DMS79 (cell line): ENCODE measurements at places on chromosomes 11 and 22.

DNA sequence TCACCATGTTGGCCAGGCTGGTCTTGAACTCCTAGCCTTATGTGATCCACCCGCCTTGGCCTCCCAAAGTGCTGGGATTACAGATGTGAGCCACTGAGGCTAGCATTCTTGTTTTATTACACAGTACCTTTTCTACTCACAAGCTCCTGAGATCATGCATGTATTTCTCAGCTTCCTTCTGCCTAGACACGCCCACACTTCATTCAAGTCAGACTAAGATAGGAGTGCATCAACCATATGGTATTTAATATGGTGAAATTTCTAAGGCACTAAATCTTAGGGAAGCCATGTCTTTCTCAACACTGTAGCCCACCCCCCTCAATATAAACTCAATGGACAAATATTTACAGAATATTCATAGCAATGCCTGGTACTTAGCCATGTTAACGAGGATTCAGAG is 62.1 kb downstream of the SLC25A17 start:
- DNase-seq = no peak

- no peak for DNase-seq
Observed at GRCh38 chr11:128548649-128549255, 38.6 kb downstream of the ETS1 start.

- no peak for DNase-seq
Observed at GRCh38 chr22:44814266-44815098, 62.1 kb downstream of the ARHGAP8 start.

GRCh38 chr11:2570841-2571597 is 126.2 kb downstream of the KCNQ1 start:
- no peak for DNase-seq

DNA sequence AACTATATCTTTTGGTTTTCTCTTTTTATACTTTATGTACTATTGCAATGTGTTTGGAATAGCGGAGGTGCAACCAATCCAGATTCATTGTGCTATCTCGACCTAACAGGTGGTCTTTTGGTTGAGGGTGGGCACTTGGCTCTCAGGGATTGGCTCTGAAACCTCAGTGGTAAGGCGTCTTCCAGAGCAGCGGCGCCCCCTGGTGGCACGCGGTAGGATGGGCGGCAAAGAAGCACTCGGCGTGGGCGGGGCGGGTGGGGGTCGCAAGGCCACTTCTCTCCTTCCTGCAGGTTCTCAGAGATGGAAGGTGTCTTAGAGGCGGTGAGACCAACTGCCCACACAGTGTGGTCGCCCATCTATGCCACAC is 19.2 kb upstream of the PLET1 start:
- peak; percentile 69 for DNase-seq

GRCh38 chr11:113505046-113505445 is 29.8 kb upstream of the DRD2 start:
- no peak for DNase-seq

DNA sequence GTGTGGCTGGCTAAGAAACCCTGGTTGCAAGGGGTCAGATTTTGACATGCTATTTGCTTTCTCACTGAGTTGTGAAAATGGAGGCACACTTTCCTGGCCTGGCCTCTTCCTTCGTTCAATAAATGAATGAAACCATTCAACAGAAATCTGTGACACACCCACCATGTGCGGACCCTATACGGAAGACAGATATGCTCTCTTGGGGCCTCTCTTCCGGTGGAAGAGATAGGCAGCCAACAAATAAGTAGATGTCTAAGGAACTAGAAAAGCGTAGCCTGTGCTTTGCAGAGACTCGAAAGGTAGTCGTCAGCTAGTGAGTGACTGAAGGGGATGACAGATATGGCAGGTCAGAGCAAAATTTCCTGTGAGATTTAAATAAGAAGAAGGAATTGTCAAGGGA is 5.3 kb downstream of the KCNQ1OT1 start:
- DNase-seq = no peak

DNA sequence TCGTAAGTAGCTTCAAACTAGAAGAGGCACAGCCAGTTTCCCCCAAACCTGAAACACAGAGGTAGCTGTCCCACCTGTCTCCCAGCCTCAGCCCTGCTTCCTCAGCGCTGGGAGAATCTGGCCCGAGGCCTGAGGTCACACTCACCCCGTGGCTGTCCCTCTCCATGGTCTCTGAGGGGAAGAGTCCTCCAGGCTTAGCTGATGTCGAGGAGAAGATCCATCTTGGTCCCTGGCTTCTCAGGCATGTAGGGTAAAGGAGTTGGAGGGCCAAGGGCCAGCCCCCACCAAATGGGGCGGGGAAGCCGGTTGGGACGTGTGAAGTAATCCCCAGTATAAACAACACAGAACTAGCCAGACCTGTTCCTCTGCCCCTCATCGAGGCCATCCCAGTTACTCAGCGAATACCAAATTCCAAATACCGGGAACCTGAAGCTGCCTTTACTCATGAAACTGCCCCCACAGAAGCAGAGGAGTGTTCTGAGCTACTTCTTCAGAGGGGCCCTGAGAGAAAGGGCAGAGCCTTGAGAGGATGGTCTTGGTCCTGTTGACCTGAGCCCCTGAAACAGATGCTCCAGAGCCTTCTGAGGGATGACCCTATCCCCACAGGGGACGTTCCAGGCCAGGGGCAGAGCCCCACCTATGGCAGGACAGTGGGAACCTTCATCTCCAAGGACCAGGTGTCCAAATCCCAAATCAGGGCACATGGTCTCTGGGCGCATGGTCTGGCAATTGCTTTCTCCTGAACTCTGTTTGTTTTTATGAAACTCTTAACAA is at the start of gene TMPRSS13:
Gene TMPRSS13 (minus strand): TSS at position 261 of the 774 bp plus-strand sequence. CDS start 95 bp downstream, at position 166.
- no peak for DNase-seq

DNA sequence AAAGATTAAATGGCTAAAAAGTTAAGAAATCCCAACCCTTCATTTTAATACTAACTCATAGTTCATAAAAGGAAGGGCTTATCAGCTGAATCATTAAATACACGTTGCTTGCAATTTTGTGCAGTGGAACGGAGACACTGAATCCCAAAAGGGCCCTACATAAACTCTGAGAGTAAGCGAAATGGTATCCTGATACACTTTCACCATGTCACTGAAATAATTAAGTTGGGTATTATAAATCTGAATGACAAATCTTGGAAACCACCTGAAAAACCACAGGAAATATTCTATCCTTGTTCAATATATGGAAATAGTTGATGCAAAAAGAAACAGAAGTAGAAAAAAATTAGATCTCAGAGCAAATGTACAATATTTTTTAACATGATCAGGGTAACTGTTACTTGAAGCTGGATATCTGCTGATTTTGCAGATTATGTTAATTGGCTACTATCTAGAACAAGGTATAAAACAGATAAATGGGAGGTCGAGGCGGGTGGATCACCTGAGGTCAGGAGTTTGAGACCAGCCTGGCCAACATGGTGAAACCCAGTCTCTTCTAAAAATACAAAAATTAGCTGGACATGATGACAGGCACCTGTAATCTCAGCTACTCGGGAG is 55.1 kb downstream of the MAML2 start:
- no peak for DNase-seq

DNA sequence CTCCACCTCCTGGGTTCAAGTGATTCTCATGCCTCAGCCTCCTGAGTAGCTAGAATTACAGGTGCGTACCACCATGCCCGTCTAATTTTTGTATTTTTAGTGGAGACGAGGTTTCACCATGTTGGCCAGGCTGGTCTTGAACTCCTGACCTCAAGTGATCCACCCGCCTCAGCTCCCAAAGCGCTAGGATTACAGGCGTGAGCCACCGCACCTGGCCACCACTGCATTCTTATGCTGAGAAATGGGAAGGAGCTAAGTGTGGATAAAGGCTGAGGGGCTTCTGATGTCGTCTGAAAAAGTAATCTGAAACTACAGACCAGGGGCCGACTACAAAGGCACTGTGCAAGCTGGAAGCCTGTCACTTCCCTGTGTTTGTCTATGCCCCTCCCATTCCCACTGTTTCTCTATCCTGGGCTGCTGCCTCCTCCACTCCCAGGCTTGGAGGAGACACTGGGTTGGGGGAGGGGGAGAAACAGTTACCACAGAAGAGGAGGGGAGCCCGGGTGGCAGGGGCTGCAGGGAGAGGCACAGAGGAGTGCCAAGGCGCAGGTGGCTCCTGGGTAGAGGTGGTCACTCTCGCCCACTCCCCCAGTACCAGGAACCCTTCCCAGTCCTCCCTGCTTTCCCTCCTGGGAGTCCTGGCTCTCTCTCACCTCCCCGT is 2.9 kb upstream of the MTA2 start:
- no peak for DNase-seq

- DNase-seq = no peak
Observed at GRCh38 chr11:110467556-110467955, 37.8 kb downstream of the FDX1 start.

DNA sequence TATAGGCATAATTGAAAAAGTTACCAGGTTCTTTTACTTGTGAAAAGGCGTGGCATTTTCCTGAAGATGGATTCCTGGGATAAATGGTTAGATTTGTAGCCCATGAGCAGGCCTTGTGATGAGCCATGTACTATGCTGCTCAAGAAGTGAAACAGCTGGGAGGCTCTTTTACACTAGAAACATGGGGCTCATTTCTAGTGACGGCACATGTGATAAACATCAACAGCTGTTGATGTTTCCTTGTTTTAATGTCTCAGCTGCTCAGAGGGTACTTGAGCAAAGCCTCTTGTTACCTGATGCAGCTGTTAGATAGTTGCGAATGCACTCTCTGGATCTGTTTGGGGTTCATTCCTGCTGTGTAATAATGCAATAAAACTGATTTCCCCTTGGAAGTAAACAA is 396.8 kb downstream of the GUCY1A2 start:
- DNase-seq = no peak

DNA sequence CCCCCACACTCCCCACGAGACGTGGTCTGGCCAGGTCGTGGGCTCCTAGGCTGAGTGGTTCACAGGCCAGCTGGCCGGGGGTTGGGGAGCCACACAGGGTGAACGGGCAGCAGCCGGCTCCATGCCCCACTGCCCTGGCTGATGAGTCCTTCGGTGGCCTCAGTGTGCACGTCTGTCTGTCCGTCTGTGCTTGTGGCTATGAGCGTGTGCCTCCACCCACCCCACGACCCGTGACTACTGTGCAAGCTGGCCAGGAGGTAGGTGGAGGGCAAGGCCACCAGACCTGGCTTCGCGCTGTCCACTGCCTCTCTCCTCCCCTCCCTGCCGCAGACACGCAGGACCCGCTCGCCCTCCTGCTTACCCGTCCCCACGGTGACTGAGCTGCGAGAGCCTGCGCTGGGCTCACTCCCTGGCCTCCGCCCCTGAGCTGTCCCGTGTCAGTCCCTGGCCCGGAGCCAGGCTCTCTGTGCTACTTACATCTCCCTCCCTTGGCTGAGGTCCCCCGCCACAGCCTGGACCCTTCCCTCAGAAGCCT is 14.1 kb downstream of the CSDC2 start:
- DNase-seq = no peak

- DNase-seq = no peak
Observed at GRCh38 chr11:102724904-102725500, at the start of gene MMP8. TSS of gene MMP8 (minus strand) at chr11:102724954. CDS start at chr11:102724855, 99 bp downstream.

- no peak for DNase-seq
Observed at GRCh38 chr11:105046898-105047579, 1.9 kb upstream of the CARD16 start.

- no peak for DNase-seq
Observed at GRCh38 chr11:111550258-111550657, 9.7 kb downstream of the LAYN start.

DNA sequence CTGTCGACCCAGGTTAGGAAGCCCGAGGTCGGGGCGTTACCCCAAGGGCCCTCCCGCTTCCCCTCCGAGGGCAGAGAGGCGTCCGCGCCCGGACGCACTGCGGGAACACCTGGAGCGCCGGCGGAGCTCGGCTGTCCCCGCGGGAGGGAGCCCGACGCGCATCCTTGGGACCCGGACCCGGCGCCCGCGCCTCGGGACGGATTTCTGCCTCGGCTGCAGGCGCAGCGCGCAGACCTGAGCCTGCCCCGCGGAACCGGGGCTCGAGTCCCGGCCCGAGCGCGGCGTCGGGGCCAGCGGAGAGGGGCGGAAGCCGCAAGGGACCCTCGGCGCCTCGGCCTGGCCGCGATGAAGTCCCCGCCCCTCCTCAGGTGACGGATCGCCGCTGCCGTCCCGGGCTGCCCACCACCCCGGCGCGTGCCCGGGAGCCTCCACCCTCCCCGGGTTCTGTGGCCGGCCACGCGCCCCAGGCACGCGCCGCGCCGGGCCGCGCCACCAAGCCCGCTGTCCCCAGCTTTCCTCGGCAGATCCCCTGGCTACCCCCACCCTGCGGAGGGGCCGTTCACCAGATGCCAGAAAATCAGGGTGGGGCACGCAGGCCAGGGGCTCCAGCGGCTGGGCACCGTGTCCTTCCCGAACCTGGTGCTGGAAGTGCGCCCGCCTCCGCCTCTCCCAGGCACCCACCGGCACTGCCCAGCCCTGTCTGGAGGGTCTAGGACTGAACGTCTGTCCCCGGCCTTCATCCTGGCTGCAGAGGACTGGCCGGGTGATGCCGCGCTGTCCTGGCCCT is 410 bp downstream of the GLB1L3 start:
- DNase-seq = no peak

- no peak for DNase-seq
Observed at GRCh38 chr11:47998733-47999359, 18.5 kb downstream of the PTPRJ start.

DNA sequence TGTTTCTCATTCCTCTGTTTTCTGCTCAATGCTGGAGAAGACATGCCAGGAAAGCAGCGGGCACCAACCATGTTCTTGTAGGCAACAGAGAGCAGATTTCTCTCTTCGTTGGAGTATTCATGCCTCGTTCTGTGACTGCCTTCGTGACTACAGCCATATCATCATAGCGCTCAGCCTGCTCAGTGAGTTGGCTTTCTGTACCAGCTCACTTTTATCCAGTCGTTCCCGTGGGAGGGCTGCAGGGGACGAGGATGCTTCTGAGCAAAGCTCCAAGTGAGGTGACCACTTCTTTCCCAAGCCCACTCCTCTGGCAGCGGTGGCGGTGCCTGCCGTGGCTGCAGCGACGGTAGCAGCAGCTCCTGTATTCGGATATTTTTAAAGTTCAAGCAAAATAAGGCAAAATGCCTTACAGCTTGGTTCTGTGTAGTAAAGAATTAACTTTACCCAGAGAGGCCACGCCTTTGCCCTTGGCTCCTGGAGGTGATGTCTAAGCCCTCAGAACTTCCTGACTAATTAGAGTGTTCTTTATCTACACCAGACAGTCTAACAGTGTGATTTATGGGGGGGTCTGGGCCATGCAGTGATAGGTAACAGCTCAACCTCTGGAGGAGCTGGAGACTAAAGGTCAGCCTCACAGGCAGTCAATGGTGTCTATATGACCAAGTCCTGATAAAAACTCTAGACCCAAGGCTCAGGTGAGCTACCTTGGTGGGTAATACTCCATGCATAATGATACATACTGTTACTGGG is 35.3 kb downstream of the LDHAL6A start:
- DNase-seq = no peak

GRCh38 chr22:23268139-23268712 is 87.9 kb downstream of the BCR start:
- DNase-seq = peak; percentile 29

DNA sequence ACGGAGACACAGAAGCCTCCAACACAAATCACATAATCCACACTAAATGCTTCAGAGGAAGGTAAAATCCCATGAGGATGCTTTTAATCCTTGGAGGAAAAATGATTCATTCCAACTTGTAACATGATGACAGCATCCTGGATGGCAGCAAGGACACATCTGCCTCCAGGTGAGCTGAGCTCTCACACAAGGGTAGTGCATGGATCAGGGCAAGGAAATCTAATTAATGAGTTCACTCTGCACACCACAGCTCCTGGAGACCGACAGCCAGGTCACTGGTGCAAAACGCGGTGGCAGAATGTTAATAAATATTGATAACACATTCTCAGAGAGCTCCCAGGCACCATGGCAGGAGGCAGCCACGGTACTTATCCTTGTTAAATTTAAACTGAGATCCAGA is 40.3 kb upstream of the CYP2D6 start:
- DNase-seq = no peak

- DNase-seq = no peak
Observed at GRCh38 chr11:64604458-64605243, 13.6 kb downstream of the SLC22A12 start.
